Stimulated activated CD8-positive, alpha-beta memory T cell treated with anti-CD3 and anti-CD28 coated beads, Interleukin-4, amount 100 ng/mL, for 1 hour (primary cell): ENCODE measurements at places on chromosomes 2 and 18.

GRCh38 chr2:30641765-30642345 lies 165.4 kb downstream of the CAPN13 start:
- DNase-seq = no peak

DNA sequence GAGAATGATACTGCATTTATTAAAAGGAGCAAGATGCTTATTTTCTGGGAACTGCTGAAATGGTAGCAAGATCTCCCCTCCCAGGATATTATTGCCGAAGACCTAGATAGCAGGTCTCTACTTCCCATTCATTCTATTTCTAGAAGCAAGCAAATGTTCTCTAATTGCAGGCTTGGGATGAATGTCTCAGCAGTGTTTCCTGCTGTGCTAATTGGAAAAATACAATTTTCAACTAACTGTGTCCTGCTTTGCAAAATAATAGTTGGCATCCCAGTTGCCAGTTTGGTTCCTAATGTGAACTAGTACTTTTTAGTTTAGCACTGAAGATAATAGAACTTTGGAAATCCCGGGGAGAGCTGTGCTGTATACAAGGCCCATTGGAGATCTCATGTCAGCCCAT lies 26.1 kb downstream of the SLC20A1 start:
- DNase-seq = no peak

DNA sequence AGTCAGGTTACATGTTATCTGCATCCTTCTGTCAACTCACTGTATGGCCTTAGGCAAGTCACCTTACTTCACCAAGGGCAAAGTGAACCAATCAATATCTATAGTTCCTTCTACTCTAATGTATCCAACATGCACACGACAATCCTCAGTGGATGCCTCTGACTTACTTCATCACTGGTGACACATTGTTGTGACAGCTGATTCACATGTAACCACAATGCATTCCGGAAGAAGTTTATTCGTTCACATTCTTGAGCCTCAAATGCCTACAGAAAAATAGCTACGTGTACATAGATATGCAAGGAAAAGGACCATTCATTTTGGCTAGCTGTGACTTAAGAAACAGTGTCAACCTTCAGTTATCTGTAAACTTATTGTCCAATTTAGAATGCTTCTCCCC lies 26.3 kb upstream of the EPG5 start:
- DNase-seq = no peak

DNA sequence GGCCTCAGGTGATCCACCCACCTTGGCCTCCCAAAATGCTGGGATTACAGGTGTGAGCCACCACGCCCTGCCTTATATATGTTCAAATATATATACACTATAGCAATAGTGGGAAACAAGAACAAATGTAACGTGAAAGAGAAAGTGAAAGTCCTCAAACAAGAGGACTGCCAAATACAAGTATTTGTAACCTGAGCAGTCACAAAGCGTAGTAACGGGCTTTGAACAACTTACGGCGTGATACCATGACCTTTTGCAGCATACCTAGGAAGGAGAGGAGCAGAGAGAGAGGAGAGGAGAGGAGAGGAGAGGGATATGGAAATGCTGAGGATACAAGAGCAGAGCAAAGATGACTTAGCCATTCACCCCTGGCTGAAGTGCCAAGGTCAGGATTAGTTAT lies 113.8 kb upstream of the RGPD4 start:
- no peak for DNase-seq
